CD8-positive, alpha-beta memory T cell (primary cell): ENCODE measurements at places on chromosomes 12 and 14.

DNA sequence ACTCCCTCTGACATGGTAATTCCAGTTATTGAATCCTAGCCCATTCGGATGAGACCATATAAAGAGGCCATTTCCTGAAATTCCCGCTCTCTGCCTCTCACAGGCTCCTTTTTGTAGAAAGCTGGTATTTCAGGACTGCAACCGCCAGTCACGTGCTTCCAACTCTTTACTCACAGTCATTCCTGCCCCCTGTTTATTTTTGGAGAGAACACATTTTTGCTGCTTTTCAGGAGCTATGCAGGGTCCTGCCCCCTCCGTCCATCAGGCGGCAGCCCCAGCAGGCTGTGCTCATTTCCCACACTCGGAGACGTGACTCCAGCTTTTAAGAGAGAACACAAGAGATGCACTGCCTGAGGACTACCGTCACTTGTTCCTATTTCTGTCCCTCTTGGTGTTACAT is 26.8 kb downstream of the IFT43 start:
- no peak for DNase-seq

DNA sequence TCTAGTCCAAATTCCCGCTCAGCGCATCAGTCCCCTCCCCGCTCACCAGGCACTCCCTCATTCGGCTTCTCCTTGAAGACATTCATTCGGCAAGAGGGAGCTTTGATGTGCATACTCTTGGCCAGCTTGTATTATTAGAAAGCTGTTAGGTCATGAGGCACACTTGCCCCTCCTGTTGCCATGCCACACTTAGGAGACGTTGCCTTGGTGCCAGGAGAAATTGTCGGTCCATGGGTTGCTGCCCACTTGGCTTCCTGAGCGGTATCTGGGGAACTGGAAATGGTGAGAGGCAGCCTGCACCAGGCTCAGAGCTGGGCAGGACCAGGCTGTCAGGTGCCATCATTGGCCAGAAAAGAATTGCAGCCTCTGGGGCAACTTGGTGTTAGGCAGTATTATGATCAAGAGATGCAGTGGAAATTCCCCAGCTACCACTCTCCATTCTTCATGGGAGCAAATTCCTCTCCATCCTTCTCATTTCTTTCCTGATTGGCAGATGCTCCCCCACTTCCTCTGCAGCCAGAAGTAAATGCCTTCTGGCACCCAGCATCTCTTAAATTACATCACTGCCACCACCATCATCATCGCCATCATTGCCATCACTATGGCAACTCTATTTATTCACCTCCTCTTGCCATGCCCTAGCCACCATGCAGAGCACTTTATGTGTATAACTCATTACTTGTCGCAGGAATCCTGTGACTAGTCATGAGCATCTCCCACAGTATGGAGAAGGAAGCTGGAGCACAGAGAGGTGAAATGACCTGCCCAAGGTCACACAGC is 12.4 kb downstream of the CABP1 start:
- DNase-seq: no peak

DNA sequence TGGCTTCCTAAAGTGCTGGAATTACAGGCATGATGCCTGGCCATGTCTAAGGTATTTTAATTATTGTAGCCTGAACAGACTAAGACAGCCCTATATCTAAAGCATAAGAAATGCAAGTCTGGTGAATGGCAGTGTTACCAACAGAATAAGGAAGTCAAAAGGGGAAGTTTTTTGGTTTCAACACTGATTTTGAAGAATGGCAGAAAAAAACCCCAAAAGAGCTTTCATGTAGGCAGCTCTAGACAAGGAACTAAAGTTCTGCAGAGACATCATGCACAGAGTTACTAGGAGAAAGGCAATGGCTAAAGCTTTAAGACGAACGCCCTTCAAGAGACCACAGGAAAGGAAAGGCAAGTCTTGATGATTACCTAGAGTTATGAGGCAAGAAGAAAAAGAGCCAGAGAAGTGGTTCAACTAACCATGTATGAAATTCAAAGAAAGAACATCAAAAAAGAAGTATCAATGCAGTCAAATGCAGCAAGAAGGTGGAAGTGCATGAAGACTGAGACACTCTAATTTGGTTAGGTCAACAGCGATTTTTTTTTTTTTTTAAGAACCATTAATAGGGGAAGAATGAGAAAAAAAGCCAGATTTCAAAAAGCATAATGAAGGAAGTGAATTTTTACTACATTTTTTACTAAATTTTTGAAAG is 50.8 kb downstream of the RPS6KA5 start:
- no peak for DNase-seq

GRCh38 chr12:58645946-58646345 is 274.4 kb downstream of the LRIG3 start:
- no peak for DNase-seq

DNA sequence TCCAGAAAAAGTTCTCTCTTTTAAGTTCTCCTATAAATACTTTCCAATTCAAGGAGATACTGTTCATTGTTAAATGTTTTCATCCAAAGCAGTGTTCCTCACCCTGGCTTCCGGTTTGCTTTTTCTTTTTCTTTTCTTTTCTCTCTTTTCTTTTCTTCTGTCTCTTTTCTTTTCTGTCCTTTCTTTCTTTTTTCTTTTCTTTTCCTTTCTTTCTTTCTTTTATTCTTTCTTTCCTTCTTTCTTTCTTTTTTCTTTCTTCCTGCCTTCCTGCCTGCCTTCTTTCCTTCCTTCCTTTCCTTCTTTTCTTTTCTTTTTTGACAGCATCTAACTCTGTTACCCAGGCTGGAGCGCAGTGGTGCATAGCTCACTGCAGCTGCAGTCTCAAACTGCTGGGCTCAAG is 75.8 kb downstream of the PPM1A start:
- no peak for DNase-seq

DNA sequence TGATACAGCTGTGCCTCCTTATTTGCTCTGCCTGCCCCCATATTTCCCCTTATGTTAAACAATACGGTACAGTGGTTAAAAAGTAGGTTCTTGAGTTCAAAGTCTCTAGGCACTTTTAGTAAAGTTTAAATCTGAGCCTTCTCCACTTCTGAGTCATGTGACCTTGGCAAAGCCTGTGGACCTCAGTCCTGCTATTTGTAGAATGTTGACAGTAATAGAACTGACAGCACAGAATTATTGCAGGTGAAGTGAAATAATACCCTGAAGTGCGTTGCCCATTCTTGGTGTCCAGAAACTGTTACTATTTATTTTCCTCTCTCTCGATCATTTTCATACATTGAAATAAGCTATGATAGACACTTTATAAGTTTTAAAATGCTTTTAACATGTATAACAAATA is 499.7 kb downstream of the EGLN3 start:
- no peak for DNase-seq

DNA sequence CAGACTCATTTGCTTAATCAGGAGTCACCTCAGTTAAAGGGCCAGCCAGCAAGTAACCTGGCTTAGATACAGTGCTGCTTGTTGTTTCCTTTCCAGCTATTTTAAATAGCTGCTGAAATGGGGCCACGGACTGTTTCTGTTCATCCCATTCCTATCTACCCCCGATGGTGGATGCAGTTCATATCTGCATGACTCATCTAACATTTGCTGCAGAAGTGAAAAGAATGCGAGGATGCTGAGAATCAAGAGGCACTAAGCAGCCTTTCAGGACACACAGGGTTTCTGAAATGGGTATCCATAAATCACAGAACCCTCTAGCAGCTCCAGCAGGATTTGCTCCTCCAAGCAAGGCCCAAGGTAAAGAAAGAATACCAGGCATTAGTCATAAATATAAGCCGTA is 60.2 kb upstream of the RTRAF start:
- DNase-seq: no peak

DNA sequence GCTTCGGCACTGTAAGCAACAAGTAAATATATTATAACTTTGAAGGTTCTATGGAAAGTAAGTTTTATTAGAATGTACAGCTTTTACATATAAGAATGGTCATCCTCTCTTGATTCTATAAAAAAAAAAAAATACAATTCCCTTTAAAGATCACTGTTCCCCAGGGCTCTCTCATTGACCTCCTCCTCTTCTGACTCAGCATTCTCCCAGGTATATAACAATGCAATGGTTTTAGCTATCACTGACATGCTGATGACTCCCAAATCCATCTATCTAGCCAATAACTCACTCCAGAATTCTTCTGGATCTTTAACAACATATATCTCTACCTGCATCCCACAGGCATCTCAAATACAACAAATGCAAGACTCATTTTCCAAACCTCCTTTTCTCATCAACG is 62.7 kb downstream of the EEA1 start:
- DNase-seq: no peak

DNA sequence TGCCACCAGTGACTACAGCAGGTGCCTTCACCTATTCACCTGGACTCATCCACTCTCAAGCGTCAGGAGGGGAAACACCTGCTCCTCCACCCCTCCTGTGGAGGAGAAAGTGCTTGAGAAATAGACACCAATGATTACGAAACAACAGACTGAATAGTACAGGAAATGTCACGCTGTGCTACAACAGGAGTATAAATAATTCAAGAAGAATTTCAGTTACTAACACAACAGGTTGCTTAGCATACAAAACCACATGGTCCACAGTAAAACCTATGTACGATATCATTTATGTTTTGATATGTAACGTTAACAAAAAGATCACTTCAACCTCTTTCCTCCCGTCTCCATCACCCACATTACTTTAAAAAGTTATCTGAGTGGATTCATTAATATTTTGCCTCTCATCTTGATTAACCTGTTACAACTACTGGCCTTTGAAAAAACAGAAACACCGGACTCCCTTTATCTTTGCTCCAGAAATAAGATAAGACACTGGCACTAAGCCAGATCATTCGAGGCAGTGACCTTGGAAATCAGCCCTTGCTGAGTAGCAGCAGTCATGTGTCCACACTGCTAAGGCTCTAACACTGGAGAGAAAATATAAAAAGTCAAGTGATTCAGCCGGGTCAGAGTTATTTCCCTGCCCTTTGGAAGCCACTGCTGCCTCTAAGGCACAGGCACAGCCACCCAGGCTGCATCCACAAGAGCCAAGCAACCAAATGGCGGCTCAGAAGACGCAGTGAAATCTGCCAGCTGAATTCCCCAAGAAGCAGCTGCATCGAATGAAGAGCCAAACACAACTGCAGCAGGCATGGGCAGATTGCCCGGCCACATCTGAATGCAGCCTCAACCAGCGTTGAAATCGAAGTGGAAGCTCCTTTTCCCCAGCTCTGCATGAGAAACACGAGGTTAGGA is 40.9 kb downstream of the NT5DC3 start:
- DNase-seq: no peak

GRCh38 chr14:64787619-64788018 is 83.4 kb downstream of the PLEKHG3 start:
- no peak for DNase-seq

GRCh38 chr12:28099871-28100270 is 90.4 kb upstream of the CCDC91 start:
- DNase-seq: no peak

DNA sequence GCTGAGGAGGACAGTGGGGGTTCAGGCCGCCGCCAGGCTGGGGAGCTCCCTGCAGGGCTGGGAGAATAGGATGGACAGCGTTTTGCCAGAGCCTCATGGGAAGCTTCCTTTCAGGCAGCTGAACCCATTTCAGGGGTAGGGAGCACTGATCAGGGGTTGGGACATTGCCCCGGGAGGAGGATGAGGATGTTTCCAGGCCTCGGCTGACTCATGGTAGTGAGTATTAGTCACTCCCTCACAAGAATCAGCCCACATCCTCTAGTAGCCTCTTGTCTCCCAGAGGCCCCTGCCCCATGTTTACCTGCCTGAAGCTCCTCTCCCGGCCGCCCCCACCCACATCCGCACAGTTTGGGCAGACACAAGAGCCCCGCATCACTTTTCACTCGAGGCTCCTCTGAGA is 89.8 kb downstream of the ZFP36L1 start:
- DNase-seq: no peak

DNA sequence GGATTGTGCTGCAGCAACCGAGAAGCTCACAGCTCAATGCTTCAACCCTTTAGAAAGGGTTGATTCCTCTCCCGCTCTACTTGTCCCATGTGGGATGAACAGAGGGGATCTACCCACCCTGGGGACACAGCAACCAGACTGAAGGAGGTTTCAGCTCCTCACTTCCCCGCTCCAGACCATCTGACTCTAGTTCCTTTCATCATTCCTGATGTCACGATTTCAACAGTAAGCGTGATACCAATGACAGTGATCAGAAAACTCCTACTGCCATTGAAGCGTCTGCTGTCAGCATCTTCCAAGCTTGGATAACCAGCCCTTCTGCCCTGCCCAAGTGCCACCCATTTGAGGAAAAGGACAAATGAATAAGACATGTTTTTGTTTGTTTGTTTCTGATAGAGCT is 14.3 kb downstream of the SERPINA1 start:
- no peak for DNase-seq

- no peak for DNase-seq
These were observed 10.6 kb downstream of the CHST11 start for GRCh38 chr12:104467346-104467837.

DNA sequence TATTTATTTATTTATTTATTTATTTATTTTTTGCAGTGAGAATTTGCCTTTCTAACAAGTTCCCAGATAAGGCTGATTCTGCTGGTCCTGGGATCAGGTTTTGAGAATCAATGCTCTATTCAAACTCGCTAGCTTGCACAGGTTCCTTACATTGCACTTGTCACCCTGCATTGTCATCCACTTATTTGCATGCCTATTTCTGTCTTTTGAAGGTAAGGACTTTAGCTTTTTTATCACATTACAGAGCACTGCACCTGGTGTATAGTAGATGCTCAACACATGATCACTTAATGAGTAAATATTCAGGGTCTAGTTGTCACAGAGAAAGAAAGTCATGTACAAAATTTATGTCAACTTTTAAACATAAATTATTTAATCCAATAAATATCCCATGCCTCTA is 219.7 kb upstream of the BTG1 start:
- no peak for DNase-seq

DNA sequence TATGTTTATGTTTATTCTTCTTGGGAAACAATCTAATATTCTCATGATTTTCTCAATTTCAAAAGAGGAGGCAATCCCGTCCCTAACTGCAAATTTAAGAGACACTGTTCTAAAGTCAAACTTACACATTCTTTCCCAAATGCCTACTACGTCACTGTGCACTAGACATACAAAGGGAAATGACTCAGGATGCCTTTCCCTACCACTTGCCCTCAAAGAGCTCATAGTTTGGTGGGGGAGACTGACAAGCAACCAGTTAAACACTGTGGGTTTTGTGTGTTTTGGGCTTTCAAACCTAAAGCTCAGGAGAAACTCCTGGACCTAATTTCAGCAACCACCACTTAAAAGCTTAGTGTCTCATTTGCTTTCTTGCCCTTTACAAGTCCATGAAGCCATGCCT is 58.4 kb downstream of the ATP2B1 start:
- no peak for DNase-seq

GRCh38 chr14:68363466-68363842 is 429.4 kb downstream of the ZFP36L1 start:
- DNase-seq: no peak

- DNase-seq: no peak
These were observed 538.8 kb upstream of the STXBP6 start for GRCh38 chr14:25588751-25589150.

DNA sequence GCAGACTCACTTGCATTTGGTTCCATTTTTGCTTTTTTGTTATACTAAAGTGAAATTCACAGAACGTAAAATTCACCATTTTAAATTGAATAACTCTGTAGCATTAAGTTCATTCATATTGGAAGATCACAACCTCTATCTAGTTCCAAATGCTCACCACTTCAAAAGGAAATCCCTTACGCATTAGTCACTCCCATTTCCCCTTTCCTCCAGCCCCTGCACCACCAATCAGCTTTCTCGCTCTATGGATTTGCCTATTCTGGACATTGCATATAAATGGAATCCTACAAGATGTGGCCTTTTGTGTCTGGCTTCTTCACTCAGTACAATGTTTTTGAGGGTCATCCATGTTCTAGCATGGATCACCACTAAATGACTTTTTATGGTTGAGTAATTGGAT is 294.5 kb downstream of the KSR2 start:
- DNase-seq: no peak

- DNase-seq: no peak
These were observed 50.3 kb upstream of the TRIM9 start for GRCh38 chr14:51145246-51145645.
